ENCODE measurements at places on chromosomes 7 and 10.

DNA sequence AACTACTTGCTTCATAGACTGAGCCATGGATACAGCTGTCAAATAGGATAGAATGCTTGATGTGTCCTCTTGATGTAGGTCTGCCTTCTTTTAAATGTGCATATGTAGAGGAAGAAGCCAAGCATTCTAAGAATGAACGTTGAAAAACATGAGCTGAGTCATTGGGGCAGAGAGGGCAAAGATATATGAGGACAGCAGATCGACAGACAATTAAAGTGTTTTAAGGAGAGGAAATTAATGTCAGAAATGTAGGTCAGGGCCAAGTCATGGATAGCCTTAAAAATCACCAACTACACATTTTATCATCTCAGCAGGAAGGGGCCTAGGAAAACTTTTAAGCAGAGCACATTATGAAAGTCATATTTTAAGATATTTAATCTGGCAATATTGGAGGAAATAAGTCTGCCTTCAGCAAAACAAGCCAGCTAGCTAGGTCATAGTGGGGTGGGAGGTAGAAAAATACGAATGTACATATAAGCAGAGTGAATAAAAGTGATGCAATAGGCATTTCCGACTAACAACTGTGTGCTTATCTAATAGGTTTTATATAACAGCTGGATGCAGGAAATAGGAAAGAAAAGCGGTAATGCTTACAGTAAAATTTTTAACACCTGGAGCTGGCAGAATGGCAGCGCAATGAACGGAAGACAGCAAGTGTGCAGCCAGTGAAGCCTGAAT is 638.3 kb upstream of the TPK1 start:
- no peak for DNase-seq

GRCh38 chr7:6385909-6386560 is 61.7 kb downstream of the DAGLB start:
- no peak for DNase-seq

DNA sequence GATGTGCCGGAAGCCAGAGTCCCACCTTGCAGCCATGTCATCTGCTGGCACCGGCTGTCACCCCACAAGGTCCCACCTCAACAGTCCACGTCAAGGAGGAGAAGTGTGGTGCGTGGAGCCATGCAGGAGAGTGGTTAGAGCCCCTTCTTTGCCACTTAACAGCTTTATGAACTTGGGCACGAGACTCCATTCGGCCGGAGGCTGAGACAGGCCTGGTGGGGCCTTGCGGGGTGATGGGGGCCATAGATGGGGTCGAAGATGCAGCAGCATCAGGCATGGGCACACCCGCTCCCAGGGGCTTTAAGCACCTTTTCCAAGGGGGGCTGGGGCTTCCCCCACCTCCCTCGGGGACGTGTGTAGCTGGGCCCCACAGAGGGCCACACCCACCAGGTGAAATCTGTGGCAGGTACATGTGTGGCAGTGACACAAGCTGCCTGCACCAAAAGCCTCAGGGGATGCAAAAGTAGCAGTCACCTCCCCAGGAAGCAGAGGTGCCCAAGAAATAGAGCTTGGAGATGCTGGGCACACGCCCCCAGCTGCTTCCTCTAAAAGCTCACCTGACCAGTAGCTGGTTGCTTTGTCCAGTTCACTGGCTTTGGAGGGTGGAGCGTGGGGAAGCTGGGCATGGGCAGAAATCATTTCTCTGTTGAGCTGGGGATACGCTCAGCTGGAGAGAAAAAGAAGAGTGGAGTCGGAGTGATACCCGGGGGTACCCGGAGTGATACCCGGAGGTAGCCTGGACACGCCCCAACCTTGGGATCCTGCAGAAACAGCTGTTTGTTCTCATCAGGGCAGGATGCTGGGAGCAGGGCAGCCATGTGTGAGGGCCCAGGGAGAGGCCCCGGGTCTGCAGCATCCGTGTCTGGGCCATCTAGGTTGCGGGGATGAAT is 199.8 kb downstream of the EBF3 start:
- DNase-seq: no peak

DNA sequence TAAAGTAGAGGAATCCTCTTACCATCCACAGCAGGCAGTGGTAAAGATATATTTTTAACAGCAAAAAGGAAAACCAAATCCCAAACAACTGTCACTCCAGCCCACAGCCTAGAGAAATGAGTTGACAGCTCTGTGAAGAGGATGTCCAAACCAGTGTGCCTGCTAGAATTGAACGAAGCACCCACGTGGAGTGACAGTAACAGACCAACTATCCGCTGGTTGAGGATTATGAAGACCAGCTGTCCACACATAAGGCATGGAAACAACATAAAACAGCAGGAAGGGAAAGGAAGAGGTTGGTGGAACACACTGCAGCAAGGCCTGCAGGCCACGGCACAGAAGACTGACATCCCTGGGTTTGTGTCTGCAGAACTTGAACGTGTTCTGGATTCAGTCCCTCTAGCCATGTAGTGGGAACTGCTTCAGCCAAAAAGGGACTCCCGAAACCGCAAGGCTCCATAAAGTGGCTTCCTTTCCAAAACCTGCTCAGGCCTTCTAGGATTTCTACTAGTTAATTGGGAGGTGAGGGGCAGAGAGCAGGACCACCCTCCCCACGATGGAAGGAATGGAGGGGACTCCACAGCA is 324.4 kb downstream of the BICC1 start:
- DNase-seq: no peak

DNA sequence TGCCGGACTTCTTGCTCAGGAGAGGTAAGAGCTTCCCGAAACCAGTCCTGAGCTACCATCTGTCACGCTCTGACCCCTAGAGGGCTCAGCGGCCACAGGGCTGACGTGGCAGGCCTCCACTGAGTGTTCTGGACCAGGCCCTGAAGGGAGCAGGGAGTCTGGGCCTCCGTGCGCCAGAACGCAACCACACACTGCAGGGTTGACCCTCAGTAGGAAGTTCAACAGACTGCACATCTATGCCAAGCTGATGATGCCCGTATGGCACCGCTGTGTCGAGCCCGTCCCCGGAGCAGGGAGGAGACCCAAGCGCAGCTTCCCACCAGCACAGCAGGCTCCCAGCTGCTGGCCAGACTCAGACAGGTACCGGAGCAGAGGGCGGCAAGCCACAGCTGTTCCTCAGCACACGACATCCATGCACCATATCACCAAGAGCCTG is 39.2 kb downstream of the CAMK2B start:
- DNase-seq: no peak

DNA sequence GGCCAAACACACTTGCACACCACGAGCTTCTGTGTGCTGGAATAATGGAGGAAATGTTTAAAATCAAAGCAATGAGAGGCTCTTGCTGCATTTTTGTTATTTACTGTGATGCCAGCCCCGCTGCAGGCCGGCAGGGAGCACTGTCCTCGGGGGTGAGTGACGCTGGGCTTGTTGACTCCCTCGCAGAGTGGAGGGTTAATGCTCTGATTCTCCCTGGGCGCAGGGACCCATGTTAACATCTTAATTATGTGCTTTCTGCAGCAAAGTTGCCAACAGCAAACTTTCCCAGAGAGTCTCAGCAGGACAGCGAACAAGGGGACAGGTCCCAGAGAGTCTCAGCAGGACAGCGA is 22.9 kb downstream of the SCART1 start:
- DNase-seq: no peak

GRCh38 chr7:158237672-158238335 is 349.8 kb downstream of the PTPRN2 start:
- no peak for DNase-seq

DNA sequence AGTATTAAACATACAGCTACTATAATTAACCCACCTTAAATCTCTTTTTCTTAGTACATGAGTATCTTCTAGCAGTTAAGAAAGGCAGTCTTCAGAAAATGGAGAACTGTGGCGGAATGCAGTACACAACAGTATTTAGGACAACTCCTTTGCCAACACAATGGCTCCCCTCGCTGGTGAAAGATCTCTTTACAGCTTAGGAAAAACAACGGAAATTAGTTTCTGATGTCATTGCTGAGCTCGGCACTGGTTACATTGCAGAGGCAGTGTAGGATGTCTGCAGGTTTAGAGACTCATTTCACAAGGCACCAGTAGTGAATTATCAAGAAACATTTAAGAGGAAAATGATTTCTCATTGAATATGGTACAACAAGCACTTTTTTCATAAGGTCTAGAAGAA is 43.4 kb downstream of the GLRX3 start:
- DNase-seq: no peak

GRCh38 chr7:125363873-125364272 is 434.2 kb upstream of the POT1 start:
- DNase-seq: no peak
